Activated T-cell treated with anti-CD3 and anti-CD28 coated beads, Interleukin-2, amount 50 U/mL, for 72 hours (primary cell): ENCODE measurements at places on chromosomes 5 and 9. TPM values are rescaled to one million over a fixed set of nuclear protein-coding genes. Genes with fewer than 3 reads are reported as not detected.

DNA sequence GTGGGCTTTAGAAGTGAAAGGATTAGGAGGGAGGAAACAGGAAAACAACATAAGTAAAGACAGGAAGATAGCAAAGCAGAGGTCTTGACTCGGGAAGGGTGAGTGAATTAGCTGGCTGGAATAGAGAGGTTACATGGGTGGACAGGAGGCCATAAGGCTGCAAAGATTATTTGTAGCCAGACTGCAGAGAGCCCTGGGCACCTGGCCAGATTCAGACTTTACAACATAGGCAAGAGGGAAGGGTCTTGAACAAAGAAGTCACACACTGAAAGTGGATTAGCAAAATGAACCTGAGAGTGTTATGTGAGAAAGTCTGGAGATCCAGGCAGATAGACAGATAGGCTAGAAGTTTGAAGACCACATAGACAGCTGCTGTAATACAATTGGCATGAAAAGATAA, 29.7 kb upstream of the CER1 start:
- DNase-seq = no peak

DNA sequence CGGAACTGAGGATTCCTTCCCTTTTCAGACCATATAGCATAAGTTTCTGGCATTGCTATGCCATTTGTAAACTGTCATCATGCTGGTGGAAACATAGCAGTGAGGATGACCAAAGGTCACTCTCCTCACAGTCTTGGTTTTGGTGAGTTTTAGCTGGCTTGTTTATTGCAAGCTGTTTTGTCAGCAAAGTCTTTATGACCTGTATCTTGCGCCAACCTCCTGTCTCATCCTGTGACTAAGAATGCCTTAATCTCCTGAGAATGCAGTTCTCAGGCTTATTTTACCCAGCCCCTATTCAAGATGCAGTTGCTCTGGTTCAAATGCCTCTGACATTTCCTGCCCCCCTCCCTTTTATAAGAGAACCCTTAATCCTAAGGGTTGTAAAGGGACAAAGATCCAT, 26.7 kb upstream of the GRIA1 start:
- DNase-seq = no peak

- no peak for DNase-seq
Observed at GRCh38 chr5:176606875-176607274, 3.1 kb downstream of the GPRIN1 start.

DNA sequence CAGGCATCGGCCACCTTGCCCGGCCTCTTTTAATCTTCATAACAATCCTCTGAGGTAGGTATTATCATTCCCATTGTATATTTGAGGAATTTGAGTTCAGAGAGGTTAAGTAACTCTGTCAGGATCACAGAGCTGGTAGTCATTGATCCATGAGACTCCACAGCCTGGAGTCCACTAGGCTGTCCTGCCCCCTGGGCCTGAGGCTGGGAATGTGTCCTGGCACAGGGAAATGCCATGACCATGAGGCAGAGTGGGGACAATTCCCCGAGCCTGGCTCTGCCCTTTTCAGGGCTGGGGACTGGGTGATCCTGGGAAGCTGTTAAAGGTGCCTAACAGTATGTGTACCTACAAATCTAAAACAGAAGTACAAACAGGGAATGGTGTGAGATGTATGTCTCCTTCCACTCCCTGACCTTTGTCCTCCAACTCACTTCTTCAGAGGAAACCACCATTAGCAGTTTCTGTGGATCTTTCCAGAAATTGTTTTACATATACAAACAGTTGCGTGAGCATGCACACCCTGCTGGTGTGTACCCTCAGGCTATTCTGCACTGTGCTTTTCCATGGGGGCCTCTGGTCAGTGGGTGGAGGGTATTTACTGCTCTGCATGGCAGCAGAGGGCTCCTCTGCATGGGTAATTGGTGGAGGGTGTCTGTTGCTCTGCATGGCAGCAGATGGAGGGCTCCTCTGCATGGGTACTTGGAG, 53.8 kb downstream of the NDST1 start:
- DNase-seq = no peak

DNA sequence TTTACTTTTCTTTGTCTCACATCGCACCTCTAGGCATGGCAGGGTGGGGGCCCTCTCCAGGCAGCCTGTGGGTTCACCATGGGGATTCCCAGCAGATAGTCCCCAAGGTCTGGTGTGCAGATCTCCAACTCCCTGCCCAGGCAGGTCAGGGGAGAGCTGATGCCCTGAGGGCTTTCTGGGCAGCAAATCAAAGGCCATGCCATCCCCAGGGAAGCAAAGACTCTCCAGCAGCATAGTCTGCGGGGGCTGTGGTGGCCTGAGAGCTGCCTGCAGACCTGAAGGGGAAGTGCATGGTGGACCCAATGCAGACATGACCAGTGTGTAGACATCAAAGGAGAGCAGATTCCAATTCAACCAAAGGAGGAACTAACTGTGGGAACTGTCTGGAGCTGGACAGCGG, 7.7 kb downstream of the NEURL1B start:
- no peak for DNase-seq

GRCh38 chr9:117074342-117074662, 340.6 kb downstream of the ASTN2 start:
- DNase-seq = no peak

- DNase-seq = no peak
Observed at GRCh38 chr5:124685404-124685930, 61.0 kb downstream of the ZNF608 start.

DNA sequence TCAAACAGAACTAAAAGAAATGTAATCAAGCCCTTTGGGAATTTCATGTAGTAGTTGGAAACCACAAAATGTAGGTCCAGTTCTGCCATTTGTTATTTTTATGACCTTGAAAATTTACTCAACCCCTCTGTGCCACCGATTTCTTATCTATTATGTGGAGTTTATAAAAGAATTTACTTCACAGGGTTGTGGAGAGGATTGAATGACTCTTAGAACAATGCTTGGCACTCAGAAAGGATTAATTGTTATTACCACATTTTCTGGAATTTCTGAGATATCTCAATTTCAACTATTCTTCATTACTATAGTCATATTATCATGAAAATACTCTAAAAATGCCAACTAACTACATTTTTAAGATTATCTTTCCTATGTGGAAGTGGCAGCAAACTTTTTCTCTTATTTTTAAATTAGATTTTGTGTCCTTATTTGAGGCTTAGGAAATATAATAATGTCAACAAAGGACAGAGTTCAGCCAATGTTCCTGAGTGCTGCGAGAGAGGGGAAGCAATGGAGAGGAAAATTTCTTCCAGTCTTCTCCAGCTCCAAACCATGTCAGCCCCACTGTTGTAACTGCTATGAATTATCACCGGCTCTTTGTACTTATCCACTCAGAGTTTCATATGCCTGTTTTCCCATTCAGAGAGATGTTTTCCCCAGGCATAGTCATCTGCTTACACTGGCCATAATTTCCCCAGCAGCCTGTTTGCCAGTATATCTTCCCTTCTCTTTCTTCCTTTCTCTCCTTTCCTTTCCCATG, 525.6 kb downstream of the SPATA31D1 start:
- no peak for DNase-seq

GRCh38 chr9:13364271-13365000, 84.9 kb upstream of the MPDZ start:
- no peak for DNase-seq

GRCh38 chr9:89919171-89919681, 314.4 kb downstream of the GADD45G start:
- peak; percentile 35 for DNase-seq

- no peak for DNase-seq
Observed at GRCh38 chr5:35861718-35862117, 5.0 kb downstream of the IL7R start.

DNA sequence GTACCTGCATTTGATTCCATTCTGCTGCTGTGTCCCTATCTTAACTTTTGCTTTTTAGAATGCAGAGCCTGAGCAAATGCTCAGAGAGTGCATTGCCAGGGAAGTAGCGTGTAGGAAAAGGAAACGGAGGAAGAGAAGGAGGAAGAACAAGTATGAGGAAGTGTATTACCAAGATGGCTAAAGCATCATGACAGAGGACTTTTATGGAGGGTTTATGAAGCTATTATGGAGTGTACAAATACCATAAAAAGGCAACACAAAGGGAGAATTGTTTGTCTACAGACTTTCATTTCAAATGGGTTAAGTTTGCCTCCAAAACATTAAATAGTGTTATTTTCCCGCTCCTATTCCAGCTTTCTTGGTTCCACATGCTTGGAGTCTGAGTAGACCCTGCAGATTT, 1899.8 kb upstream of the NUDT12 start:
- no peak for DNase-seq

GRCh38 chr9:136484153-136485048, 1.6 kb upstream of the SEC16A start:
- DNase-seq = peak; percentile 21

GRCh38 chr5:162187371-162187770, 119.8 kb downstream of the GABRG2 start:
- no peak for DNase-seq

DNA sequence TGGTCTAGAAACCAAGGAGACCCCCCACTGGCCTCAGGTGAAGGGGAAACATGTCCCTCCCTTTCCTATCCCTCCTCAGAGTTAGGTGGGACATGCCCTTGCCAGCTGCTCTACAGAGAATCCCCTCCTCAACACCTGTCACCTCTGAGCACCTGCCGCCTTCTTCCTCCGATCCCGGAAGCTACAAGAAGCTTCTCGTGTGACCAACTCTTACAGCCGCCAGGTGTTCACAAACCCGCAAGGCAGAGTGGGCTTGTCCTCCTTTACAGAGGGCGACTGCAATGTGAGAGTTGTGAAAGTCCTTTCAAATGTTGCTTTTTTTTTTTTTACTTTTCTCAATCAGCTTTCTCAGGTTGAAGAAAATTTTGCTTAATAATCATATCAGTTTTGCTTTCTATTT, 3.7 kb upstream of the ICE1 start:
- no peak for DNase-seq

DNA sequence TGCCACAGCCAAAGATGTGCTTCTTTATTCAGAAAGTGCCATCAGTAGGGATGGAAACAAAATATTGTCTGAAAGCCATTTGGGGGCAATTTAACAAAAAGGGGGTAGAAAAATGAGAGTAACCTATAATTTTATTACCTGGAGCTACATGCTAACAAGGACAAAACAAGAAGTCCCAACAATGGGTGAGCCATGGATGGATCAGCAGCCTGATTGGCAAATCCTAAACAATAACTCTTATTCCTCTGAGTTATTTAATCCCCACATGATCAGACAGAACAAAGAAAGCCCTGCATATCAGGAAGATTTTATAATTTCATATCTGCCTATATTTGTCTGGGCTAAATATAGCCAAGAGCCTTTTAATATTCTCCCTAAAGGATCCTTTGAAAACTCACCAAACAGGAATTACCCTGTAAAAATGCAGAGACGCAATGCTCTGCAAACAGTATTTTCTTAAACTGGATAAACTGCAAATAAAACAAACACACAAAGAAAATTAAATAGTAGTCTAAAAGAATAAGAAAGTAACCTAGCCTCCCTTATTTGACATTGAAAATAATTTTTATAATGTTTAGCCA, 483.4 kb downstream of the ZNF608 start:
- DNase-seq = no peak

DNA sequence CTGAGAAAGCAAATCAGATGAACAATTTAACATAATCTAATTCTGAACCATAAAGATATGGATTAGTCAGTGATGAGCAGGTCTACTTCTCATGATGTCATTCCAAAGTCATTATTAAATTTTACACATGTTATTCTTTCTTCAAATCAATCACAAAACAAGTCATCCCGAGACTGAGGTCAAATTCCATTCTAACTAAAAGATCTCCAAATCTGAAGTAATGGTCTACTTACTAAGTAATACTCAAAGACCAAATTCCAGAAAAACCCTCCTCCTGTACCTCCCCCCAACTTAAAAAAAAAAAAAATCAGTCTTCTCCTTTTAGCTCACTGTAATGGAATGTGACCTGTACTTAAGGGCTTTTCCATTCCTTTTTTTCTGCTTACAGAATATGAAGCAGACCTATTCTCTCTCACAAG, 4.7 kb downstream of the PFDN1 start:
- DNase-seq = no peak

DNA sequence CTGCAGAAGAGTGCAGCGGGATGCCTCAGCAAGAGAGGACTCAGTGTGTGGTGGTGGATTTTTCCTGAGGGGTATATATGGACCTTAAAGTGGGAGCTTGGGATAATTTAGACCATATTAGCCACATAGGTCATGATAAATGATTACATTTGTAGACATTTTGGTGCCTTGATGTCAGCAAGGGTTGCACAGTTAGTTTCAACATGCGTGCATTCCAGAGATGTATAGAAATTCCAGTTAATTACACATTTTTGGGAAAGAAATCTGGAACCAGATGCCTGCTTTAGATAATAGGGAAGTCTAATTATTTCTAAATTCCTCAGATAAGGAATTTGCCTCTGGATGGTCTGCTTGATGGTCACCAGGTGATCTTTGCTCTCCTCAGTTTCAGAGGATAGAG, 440.6 kb upstream of the PAPPA start:
- DNase-seq = no peak

DNA sequence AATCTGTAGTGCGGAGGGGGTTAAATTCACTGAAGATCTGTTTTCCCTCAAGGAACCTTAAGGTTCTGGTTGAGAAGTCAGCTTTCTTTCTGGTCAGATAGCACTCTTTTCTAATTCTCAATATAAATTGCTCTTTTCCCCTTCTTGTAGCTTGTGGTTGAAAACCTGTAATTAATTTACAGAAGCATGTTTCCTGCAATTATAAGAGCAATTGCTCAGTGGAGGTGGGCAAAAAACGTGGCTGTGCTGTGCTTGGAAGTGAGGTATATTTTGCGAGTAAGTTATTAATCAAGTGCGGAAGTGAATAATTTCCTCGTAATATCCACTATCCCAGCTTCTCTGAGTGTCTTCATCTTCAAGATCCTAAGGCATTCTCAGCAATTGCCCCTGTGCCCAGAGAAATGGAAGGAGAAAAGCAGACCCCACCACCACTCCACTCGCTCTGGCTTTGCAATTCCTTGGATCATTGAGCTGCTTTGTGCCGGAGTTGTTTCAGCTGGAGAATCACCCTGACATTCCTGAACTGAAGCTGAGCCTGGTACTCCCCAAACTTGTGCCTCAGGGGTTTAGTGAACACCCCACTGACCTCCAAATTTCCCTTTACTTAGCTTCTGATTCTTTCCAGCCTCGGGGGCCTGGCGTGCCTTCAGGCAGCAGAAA, 140.6 kb downstream of the LRRC70 start:
- DNase-seq = no peak

- no peak for DNase-seq
Observed at GRCh38 chr5:71645030-71645429, 57.9 kb downstream of the MCCC2 start.

GRCh38 chr5:53407373-53407772, 73.1 kb upstream of the FST start:
- no peak for DNase-seq

- no peak for DNase-seq
Observed at GRCh38 chr5:34604119-34604675, 51.9 kb upstream of the RAI14 start.

- DNase-seq = no peak
Observed at GRCh38 chr5:150637245-150638052, 3.0 kb upstream of the SYNPO start.

- no peak for DNase-seq
Observed at GRCh38 chr9:70581214-70581954, 166.9 kb upstream of the KLF9 start.

The PDLIM4 gene
- total RNA-seq = 0.79 TPM

The CNTNAP3 gene
- total RNA-seq = not detected

The MORN5 gene
- total RNA-seq = not detected

The ANKRD31 gene
- total RNA-seq = 0.65 TPM

The ZDHHC11 gene
- 28.3 TPM for total RNA-seq

The OR1J2 gene
- total RNA-seq = not detected
